ENCODE measurements at places on chromosomes 3 and 15. TPM values are rescaled to one million over a fixed set of nuclear protein-coding genes. Genes with fewer than 3 reads are reported as not detected.

GRCh38 chr3:63557912-63558311 is 94.6 kb upstream of the SNTN start:
- no peak for DNase-seq

- no peak for DNase-seq
Observed at GRCh38 chr3:178231645-178232044, 304.6 kb upstream of the KCNMB2 start.

DNA sequence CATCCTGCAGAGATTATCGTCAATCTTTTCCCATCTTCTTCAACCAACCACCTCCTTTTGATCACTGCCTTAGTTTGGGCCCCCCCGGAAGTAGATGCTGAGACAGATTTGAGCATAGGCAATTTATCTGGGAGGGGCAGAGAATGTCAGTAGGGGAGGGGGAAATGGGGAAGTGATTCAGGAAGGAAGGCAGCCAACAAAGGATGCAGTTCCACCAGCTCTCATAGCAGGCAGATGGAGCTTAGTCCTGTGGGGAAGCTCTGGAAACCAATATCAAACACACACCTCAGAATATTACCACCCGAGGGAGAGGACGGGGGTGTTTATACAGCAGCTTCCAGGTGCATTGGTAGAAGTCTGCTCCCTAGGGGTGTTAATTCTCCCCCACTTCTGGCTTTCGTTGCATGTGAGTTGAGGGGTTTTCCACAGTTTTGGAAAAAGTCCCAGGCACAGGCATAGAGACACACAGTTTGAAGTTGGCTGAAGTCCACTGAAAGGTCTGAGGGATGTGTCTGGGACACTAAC is 91.5 kb upstream of the TNFAIP8L3 start:
- DNase-seq, result no peak

DNA sequence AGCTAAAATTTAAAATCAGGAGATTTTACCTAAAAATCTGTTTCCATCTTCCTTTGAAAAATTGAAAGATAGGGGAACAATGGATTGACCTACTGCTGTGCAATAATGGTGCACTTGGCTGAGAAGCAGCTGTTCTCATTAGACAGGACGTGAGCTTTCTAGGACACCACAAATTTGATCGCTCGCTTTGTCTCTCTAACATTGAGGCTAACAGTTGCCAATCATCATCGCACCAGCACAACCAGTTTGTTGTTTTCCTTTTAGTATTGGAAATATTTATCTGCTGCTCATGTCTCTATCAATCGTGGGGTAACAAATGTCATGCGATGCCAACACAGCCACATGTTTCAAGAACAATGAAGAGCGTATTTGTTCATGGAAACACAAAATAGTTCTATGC is 228.8 kb upstream of the P2RY1 start:
- DNase-seq, result no peak

GRCh38 chr15:29571792-29572431 is 250.4 kb downstream of the TJP1 start:
- no peak for DNase-seq

DNA sequence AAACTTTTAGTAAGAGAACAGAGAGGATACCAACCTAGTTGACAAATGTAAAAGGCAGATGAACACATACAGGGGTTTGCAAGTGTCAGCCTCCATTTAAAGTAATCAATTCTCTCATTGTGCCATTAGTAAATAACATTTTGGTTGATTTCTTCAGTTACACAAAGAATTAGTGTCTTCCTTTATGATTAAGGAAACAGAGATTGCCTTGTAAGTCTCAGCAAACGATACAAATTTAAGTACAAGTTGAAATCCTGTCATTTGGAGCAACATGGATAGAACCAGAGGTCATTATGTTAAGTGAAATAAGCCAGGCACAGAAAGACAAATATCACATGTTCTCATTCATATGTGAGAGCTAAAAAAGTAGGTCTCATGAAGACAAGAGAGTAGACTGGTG is 26.1 kb downstream of the MYO5A start:
- DNase-seq, result no peak

The CHDH gene
- 3.4 TPM for total RNA-seq

The CPEB1 gene
- total RNA-seq, result not detected

The MORC1 gene
- total RNA-seq, result not detected

The ROPN1 gene
- total RNA-seq, result not detected

The APBA2 gene
- total RNA-seq, result not detected
